ENCODE measurements at places on chromosomes 6 and 20. TPM values are rescaled to one million over a fixed set of nuclear protein-coding genes. Genes with fewer than 3 reads are reported as not detected.

BCAS1 gene
- 4.7 TPM for polyA plus RNA-seq

APOBEC2 gene
- 0.19 TPM for polyA plus RNA-seq

PACSIN1 gene
- polyA plus RNA-seq, result 0.04 TPM

TMEM244 gene
- not detected for polyA plus RNA-seq

NMBR gene
- polyA plus RNA-seq, result not detected

DAAM2 gene
- 11.3 TPM for polyA plus RNA-seq

IL17A gene
- polyA plus RNA-seq, result not detected

CENPW gene
- 62.3 TPM for polyA plus RNA-seq

GNMT gene
- 0.18 TPM for polyA plus RNA-seq

NR2E1 gene
- polyA plus RNA-seq, result 0.06 TPM

SIM1 gene
- polyA plus RNA-seq, result not detected

FUT9 gene
- under 0.01 TPM for polyA plus RNA-seq

FAXC gene
- 4.8 TPM for polyA plus RNA-seq

PDE7B gene
- polyA plus RNA-seq, result 0.18 TPM

TSHZ2 gene
- polyA plus RNA-seq, result 11.7 TPM

L3MBTL3 gene
- 1.4 TPM for polyA plus RNA-seq

Data from esophagus (tissue), 2 donors.